ENCODE measurements at places on chromosomes 5 and 9.

DNA sequence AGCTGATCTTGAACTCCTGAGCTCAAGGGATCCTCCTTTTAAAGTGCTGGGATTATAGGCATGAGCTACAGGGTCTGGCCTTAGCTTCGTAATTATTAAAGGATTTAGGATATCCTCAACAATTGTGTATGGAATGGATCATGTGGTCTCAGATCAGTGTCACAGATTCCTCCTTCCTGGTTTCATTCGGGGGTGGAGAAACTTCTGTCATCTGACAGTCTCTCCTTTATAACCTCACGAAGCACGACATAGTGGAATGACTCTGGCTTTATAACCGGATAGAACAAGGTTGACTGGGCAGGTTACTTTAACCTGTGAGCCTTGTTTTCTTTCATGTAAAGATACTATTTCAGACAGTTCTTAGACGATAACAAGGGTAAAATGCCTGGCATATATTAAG is 4.4 kb upstream of the GNG10 start:
- DNase-seq = no peak

DNA sequence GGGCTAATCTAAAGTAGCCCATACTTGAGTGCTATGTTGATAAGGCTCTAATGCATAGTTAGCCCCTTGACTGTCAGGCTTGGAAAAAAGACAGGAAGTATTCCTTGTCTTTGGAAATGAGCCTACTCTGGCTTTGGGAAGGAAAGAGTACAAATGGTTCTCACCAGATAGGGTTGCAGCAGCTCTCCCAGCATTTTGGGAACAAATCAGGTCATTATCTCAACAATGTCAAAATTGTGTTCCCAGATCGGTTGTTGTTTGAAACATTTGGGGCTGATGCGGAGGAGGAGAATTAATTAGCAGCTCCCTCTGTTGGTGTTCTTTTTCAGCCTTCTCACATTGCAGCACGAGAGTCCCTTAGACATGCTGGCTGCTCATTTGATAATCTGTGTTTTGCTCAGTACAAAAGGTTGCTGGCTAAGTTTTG is 294.7 kb upstream of the DMRT1 start:
- no peak for DNase-seq

GRCh38 chr9:97594381-97594921 is 38.7 kb downstream of the TSTD2 start:
- DNase-seq = no peak

DNA sequence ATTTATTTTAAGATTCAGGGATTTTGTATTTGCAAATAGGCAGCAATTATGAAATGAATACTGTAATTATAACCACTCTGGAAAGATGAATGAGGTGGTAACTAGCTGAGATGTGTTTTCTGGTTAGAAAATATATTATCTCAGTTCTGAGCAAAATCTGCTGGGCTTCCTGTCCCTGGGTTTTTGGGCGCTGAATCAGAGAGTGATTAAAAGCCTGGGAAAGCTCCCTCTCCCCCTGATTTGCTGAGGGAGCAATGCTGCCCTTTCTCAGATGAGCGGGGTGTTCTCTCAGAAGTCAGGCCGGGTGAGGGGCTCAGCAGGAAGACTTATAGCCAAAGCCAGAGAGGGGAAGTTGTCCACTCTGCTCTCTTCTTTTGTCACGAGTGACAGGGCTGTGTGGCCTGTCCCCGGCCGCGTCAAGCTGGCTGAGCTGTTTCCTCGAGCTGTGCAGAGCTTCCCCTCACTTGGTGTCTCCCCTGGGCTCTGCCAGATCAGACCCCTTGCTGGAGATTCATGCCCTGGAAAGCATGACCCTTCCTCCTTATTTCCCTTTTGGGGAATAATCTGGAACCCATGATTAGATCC is 39.8 kb upstream of the PITX1 start:
- DNase-seq = no peak
